ENCODE measurements at places on chromosomes 13 and 19. TPM values are rescaled to one million over a fixed set of nuclear protein-coding genes. Genes with fewer than 3 reads are reported as not detected.

Gene ZNF583
- total RNA-seq: 3.9 TPM

Gene MYO16
- not detected for total RNA-seq

Gene ZNF665
- total RNA-seq: 4.3 TPM

Gene BRSK1
- total RNA-seq: 5.7 TPM

Gene ODAD3
- total RNA-seq: not detected

DNA sequence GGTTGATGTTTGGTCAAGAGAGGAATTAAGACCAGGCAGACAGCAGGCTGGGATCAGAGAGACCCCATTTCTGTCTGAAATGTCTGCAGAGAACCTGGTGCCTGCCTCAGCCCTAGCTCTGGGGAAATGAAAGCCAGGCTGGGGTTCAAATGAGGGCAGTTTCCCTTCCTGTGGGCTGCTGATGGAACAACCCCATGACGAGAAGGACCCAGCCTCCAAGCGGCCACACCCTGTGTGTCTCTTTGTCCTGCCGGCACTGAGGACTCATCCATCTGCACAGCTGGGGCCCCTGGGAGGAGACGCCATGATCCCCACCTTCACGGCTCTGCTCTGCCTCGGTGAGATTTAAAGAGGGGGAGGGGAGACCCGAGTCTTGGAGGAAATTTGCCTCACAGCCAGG lies at the start of gene LILRB4:
Gene LILRB4, plus strand, starts transcription at position 256 of the 400 bp plus-strand sequence. Its CDS starts 49 bp downstream, at position 305.
- peaks cover 2% of the 10 kb centered on the region for H3K27me3 ChIP-seq
- H3K36me3 ChIP-seq: no peaks in the 10 kb centered on the region
- no peak for DNase-seq

- no peaks in the 10 kb centered on the region for H3K36me3 ChIP-seq
- DNase-seq: no peak
- no peak overlapping the region for H3K4me3 ChIP-seq
Measured at GRCh38 chr13:82294226-82294625, 1588.0 kb downstream of the SLITRK1 start.
